T-cell (primary cell): ENCODE measurements at places on chromosomes 12 and 14.

- peak overlapping the region; percentile 63 for H3K4me3 ChIP-seq
- DNase-seq = no peak
- no peaks in the 10 kb centered on the region for H3K27me3 ChIP-seq
- H3K36me3 ChIP-seq = no peaks in the 10 kb centered on the region
Observed at GRCh38 chr12:4809449-4810218, 89.4 kb downstream of the GALNT8 start.

DNA sequence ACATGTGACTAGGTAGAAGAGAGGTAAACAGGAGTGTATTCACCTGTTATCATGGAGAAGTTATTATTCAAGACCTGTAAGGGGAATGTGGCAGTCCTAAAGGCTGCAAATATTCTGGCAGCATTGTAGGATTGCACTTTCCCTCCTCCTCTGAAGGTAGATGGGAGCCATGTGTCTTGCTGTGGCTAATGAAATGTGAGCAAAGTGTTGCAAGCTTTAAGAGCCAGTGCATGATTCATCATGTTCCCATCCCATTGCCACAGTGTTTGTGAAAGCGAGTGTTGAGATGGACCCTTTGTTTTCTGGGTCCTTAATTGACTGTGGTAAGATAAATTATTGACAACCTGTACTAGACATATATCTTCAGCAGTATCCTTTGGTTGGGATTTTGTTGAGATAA, 128.7 kb downstream of the RGS6 start:
- no peak overlapping the region for H3K27ac ChIP-seq
- no peak for DNase-seq
- no peaks in the 10 kb centered on the region for H3K27me3 ChIP-seq
- H3K4me3 ChIP-seq = no peak overlapping the region

- no peak for DNase-seq
- H3K4me1 ChIP-seq = no peaks in the 10 kb centered on the region
- H3K36me3 ChIP-seq = no peaks in the 10 kb centered on the region
- no peak overlapping the region for H3K4me3 ChIP-seq
Observed at GRCh38 chr14:93655078-93655750, 133.1 kb downstream of the PRIMA1 start.

DNA sequence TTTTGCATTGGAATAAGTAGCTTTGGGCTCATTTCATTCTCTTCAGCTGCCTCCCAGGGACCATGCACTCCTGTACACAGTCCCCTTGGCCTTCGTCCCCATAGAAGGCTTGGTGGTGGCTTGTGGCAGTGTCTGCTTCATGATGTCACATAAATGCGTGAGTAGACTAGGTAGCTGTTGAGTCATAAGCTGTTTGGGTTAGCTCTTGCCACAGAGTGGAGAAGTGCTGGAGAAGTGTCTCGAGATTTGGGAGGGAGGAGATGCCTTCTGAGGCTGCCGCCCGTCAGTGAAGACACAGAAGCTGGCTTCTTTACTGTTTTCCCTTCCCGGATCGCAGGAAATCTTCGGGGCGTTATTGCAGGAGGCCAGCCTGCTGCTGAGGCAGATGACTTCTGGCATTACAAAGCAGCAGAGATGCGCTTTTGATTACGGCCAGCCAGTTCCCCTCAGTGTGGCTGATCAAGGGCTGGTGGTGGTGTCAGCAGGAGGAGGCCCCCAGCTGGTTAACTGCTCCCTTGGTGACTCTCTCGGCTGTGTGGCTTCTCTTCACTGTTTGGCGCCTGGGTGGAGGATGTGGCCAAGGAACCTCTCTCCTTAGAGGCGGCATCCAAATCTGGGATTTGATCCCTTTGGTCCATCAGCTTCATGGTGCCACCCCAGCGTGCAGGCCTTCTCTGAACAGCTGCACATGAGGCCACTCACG, 67.6 kb downstream of the AACS start:
- no peak for DNase-seq
- H3K4me1 ChIP-seq = no peaks in the 10 kb centered on the region
- peaks cover 9% of the 10 kb centered on the region for H3K36me3 ChIP-seq
- H3K4me3 ChIP-seq = no peak overlapping the region

GRCh38 chr12:7130701-7131501, 730 bp downstream of the CLSTN3 start:
- peak overlapping the region; percentile 78 for H3K27ac ChIP-seq
- H3K27me3 ChIP-seq = no peaks in the 10 kb centered on the region
- peak; percentile 26 for DNase-seq
- H3K4me3 ChIP-seq = peak overlapping the region; percentile 98
- H3K4me1 ChIP-seq = peaks cover 4% of the 10 kb centered on the region

- H3K27ac ChIP-seq = no peak overlapping the region
- no peaks in the 10 kb centered on the region for H3K36me3 ChIP-seq
- H3K4me3 ChIP-seq = no peak overlapping the region
- peaks cover 20% of the 10 kb centered on the region for H3K27me3 ChIP-seq
Observed at GRCh38 chr12:131085816-131086591, 132.3 kb downstream of the ADGRD1 start.

DNA sequence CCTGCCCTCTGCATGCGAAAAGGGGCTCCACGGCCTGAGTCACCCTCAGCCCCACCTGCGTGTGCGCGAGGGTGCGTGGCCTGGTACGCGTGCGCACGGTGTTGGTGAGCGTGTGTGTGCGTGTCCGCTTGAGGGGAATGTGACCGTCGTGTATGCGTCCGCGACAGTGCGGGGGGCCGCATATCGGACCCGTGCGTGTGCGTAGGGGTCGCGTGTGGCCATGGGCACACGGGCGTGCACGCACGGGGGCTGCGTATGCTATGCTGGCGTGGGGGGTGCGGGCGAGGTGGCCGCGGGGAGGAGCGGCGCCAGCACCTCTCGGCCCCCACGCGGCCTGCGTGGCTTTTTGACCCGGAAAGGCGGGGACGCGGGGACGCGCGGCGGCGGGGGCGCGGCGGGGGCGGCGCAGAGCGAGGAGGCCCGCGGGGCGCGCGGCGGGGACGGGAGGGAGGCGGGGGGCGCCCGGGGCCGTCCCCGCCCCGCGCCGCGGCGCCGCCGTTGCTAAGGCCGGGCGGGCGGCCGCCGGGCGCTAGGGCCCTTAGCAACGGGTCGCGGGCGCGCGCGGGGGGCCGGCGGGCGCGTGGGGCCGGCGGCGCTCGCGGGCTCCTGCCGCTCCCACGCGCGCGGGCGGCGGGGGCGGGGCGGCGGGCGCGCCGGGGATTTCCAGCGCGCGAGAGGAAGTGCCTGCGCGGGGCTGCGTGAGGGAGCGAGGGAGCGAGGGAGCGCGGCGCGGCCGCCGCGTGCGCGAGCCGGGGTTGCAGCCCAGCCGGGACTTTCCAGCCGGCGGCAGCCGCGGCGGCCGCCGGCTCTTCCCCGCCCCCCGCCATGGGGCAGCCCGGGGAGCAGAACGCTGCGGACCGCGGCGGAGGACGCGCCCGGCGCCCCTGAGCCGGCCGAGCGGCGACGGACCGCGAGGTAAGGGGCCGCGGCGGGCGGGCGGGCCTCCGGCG, at the start of gene TRAF3:
Gene TRAF3 (plus strand): TSS at position 689 of the 950 bp plus-strand sequence. CDS start 92,753 bp downstream, outside the sequence.
- no peaks in the 10 kb centered on the region for H3K36me3 ChIP-seq
- peak within 1 kb of the TSS; percentile 91 for H3K4me3 ChIP-seq
- H3K4me1 ChIP-seq = peaks cover 26% of the 10 kb centered on the region
- H3K27ac ChIP-seq = peak within 1 kb of the TSS; percentile 94
- DNase-seq = peak; percentile 90
- H3K27me3 ChIP-seq = no peaks in the 10 kb centered on the region

GRCh38 chr12:21780786-21781185, 6.3 kb upstream of the KCNJ8 start:
- H3K4me1 ChIP-seq = no peaks in the 10 kb centered on the region
- no peaks in the 10 kb centered on the region for H3K36me3 ChIP-seq
- H3K4me3 ChIP-seq = no peak overlapping the region
- no peak overlapping the region for H3K27ac ChIP-seq
